Effector CD4-positive, alpha-beta T cell (primary cell): ENCODE measurements at places on chromosomes 11 and 22.

GRCh38 chr22:33224841-33225240, 166.7 kb upstream of the SYN3 start:
- no peak for DNase-seq

- no peak for DNase-seq
Observed at GRCh38 chr11:2426826-2427521, 17.3 kb downstream of the TRPM5 start.

GRCh38 chr11:9302448-9302847, 11.9 kb downstream of the TMEM41B start:
- no peak for DNase-seq

DNA sequence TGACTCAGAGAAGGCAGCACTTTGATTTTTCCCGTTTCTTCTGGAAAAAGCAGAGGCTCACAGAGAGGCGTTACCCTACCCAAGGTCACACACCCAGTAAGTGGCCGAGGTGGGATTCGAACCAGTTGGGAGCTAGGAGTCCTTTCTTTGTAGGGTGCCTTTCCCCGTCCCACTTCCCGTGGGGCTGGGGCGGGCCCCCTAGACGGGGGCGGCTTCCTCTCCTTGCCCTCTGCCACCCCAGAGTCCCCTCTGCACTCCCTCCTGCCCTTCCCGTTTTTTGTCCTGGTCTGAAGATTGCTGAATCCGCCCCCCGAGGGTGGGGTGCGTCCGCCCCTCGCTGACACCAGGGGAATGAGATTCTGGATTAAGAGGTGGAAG, 747 bp downstream of the TPCN2 start:
- DNase-seq: no peak

GRCh38 chr11:57584341-57584740, 13.1 kb upstream of the SERPING1 start:
- no peak for DNase-seq
